Osteoblast (primary cell): ENCODE measurements at places on chromosomes 7 and 10. TPM values are rescaled to one million over a fixed set of nuclear protein-coding genes. Genes with fewer than 3 reads are reported as not detected.

The HHEX gene
- total RNA-seq = 0.36 and 0.59 TPM in 2 replicates

The ANKRD30A gene
- total RNA-seq = not detected in 2 replicates

The PTF1A gene
- not detected in 2 replicates for total RNA-seq

The NUTM2B gene
- 0.72 and 0.88 TPM in 2 replicates for total RNA-seq

The ABCA13 gene
- total RNA-seq = 3.6 and 4.4 TPM in 2 replicates

The CRHR2 gene
- not detected in 2 replicates for total RNA-seq

The KCNK18 gene
- not detected in 2 replicates for total RNA-seq

The NKX1-2 gene
- not detected in 2 replicates for total RNA-seq

The DTX2 gene
- total RNA-seq = 11.5 and 14.5 TPM in 2 replicates

The ACTA2 gene
- total RNA-seq = 501 and 855 TPM in 2 replicates

GRCh38 chr10:35153716-35154115 is 27.1 kb downstream of the CREM start:
- no peak for DNase-seq

GRCh38 chr10:131915990-131916766 is 15.4 kb downstream of the PPP2R2D start:
- no peak for DNase-seq

DNA sequence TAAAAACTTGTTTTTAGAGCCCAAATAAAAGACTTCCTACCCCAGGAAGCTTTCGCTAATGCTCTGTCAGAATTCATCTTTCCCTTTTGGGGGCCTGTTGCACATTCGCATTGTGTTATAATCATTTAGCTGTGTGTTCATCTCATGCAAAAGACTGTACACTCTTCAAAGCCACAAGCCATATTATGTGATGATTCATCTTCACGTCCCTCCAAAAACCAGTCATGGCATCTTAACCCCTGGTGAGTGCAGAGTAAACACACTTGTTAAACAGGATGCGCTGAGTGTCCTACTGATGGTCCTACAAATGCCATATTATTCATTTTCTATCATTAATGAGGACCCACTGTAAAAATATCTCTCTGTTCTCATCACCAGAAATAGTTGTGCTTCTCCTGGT is 235.4 kb downstream of the KIAA1217 start:
- DNase-seq = no peak

- DNase-seq = no peak
Measured at GRCh38 chr10:84945791-84946190, 617.4 kb downstream of the CCSER2 start.

DNA sequence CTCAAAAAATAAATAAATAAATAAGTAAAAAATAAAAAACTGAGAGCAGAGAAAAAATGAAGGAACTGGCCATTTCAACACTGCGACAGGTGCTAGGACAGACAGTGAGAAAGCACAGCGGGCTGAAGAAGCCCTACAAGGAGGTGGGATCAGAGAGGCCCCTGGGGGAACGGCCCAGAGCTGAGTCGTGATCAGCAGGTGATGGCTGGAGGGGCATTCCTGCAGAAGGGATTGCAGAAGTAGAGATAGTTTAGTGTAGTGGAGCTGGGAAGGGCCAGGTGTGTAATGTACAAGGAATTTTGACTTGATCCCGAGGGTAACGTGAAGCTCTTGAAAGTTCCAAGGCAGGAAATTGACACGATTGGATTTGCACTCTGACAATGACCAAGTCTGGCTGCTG is 112.1 kb downstream of the CUL2 start:
- DNase-seq = no peak

- no peak for DNase-seq
Measured at GRCh38 chr7:143043391-143043790, 8.8 kb upstream of the OR6V1 start.

DNA sequence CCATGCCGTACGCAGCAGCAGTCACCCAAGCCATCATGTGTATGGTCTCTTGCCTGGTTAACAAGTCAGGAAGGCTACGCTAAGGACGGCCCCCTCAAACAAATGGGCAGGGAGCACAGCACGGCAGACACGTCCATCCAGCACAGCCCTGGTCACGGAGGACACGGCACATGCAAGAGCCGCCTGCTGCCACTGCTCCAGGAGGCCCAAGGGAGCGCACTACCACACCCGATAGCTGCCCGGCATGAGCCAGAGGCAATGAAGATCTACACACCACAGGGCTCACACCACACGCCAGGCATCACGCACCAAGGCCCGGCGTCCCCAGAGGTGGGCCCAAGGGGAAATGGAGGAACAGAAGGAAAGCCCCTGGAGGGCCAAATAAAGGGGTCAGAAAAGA is 134.2 kb downstream of the MAD1L1 start:
- DNase-seq = no peak

- DNase-seq = peak; percentile 98
Measured at GRCh38 chr10:97584060-97584797, at the start of gene HOGA1. Gene HOGA1 (plus strand): TSS chr10:97584389. CDS start chr10:97584704, 315 bp downstream.

- DNase-seq = no peak
Measured at GRCh38 chr7:19989906-19990305, 216.5 kb upstream of the TMEM196 start.

DNA sequence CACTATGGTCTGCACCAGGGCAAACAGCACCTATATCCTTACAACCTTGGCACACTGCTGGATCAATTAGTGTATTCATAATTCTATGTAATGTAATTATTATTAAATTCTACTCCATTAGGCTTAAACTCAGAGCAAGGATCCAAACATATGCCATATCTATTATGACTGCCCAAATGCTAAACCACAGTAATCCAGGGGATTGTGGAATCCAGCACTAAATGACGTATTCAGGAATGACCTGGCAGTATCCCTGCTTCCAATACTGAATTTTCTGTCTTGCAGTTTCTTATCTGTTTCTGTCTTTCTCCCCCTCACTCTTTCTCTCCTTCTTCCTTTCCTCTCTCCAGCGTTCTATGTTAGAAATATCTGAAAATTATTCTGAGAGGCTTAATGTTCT is 16.5 kb upstream of the UBE2D1 start:
- DNase-seq = no peak

DNA sequence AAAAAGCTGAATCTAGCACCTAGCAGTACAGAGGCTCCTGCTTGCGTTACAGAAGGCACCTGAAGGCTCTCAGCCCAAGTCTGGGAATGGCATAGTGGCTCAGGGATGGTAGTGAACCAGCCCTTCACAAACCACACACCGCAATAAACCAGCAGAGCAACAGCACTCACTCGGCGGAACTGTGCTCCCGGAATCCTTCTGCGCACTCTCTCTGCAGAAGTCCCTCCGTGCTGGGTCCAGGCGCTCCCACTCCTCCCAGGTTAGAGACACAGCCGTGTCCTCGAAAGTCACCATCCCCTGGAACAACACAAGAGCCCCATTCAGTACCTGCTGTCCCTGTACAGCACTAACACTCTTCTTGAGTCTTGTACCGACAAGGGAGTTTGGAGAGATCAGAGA is 1.5 kb downstream of the ZNF394 start:
- peak; percentile 49 for DNase-seq

DNA sequence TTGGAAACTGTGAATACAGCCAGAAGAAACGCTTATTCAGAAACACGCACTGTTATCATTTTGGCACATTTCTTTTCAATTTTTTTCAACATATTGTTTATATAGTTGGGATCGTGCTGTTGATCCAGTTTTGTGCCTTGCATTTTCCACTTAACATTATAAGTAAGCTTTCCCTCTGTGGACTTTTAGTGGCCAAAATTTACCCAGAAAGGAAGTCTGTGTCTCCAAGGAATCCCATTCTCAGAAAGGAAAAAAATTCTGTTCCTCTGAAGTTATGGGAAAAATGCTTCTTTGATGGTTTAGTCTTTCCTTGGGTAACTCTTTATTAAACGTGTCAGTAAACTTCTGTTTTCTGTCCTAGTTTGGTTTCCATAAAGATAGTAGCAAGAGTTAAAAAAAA is 280.0 kb downstream of the REEP3 start:
- DNase-seq = no peak

DNA sequence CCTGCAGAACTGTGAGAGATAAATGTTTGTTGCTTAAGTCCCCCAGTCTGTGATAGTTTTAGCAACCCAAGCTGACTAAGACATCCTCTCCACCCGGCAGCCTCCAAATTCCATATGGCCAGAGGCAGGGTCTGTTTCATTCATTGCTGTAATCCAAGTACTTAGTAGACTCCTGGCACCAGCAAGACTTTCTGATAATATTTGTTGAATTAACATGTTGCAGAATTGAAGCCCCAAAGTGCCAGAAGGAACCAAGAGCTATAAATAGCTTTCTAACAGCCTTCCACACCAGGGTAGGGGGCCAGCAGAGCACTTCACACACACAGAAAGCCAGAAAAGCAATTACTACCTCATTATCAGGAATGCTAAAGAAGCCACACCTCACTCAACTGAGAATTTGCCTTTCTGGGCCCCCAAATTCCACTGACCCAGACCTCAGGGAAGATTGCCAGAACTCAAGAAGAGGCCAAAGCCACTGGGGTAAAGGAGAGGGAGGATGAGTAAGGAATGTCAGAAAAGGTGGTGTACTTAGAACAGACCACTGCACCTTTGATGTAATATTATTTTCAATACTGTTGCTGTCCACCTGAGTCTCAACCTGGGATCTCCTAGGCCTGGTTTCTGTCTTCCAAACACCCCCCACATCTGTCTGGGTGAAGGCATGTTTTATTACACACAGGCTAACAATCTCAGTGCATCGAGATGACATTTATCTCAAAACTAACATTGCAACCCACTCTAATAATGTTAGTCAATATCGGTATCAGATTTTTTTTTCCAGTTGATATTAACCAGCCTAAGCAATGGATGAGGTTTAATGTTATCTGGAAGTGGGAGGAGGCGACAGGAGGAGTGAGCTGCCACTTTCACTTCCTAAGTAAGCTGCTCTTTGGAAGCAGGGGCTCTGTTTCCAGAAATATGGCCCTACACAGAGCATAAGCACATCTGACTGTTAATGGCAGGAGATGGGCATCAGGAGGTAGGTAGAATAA is 5.5 kb downstream of the NOD1 start:
- DNase-seq = no peak

GRCh38 chr7:102236592-102237287 is 49.9 kb upstream of the SH2B2 start:
- DNase-seq = peak; percentile 98

GRCh38 chr7:117019786-117020590 is 66.7 kb downstream of the ST7 start:
- DNase-seq = peak; percentile 66

GRCh38 chr7:65907501-65908198 is 34.8 kb downstream of the VKORC1L1 start:
- peak; percentile 31 for DNase-seq

DNA sequence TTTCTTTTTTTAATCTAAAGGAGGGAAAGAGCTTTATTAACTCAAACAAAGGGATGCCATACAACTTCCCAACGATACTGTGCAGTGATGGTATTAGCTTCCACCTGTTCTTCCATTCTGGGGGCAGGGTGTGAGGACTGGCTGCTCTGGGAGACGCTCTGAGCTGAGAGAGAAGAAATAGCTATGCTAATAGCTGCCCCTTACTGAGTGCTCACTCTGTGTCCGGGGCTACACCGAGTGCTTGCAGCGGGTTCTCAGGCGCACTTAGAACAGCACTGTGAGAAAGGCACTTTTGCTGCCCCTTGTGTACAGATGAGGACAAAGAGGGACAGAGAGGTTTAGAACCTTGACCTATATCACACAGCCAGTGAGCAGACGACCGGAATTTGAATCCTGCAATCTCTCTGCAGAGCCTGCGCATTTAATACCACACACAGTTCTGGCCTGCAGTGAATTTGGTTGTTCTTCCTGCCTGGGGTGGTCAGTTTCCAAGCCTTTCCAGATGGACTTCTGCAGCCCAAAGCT is 142.2 kb downstream of the PLPP4 start:
- peak; percentile 31 for DNase-seq

DNA sequence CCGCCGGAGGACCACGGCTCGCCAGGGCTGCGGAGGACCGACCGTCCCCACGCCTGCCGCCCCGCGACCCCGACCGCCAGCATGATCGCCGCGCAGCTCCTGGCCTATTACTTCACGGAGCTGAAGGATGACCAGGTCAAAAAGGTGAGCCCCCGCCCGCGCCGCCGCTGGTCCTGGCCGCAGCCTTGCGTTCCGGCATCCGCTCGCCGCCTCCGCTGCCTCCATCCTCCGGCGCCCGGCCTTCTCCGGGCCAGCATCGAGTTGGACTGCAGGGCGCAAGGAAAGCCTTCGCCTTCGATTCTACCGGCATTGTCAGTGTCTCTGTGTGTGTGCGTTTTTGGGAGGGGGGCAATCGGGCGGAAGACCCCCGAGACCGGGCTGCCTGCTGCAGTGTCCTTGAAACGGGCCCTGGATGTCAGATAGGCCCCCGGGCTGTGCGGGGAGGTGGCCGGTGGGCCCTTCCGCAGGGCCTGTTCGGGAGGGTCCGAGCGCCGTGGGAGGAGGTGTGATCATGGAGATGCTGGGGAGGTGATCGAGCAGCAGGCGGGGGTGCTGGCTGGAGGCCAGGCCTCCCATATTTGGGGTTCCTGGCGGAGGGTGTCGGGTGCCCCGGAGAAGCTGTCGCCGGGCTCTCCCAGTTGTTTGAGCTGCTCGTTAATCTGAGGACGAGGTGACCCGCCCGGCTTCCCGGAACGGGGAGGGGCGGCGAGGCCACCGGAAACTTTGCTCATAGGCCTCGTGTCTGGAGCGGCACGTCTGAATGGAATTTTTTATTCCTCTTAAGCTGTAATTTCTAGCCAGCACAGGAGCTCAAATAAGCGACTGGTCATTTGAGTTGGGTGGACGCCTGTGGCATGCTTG is 40.8 kb downstream of the HK1 start:
- DNase-seq = peak; percentile 97

- DNase-seq = no peak
Measured at GRCh38 chr7:23393636-23394035, 76.7 kb downstream of the IGF2BP3 start.

DNA sequence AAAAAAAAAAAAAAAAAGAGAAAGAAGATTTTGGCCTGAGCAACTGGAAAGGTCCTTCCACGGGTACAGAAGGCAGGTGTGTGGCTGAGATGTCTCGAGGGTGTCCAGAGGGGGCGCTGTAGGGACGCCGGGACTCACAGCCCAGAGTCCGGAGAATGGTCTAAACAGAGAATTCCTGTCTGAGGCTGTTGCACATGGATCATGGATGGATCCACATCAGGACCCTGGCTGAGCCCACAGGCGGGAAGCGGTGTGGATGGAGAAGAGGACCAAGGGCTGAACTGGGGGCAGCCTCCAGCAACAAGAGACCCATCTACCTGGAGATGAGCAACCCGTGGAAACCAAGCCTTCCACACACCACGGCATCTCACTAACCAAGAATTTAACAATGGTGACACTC is 55.0 kb downstream of the PKD1L1 start:
- no peak for DNase-seq

DNA sequence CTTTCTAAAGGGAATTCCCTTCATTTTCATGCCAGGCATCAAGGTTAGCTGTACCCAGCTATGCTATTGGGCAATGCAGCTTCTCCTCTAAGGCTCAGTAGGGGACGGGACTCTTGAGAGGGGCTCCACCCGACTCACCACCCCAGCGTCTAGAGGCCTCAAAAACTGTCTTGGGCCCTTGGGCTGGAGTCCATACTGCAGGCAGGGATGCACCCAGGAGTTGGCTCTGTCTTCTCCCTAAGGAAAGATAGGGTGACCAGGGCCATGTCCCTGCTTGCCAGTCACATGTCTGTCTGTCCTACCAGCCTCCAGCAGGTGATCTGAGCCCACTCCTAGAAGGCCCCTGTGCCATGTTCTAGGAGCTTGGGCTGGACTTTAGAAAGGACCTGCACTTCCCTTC is 1.2 kb downstream of the OPN4 start:
- peak; percentile 52 for DNase-seq

GRCh38 chr7:157470701-157471131 is 133.9 kb downstream of the DNAJB6 start:
- DNase-seq = peak; percentile 51

- DNase-seq = no peak
Measured at GRCh38 chr10:119575506-119575905, 21.3 kb downstream of the TIAL1 start.

GRCh38 chr7:38220452-38220851 is 42.4 kb downstream of the STARD3NL start:
- DNase-seq = no peak

GRCh38 chr10:49287689-49288340 is 11.2 kb upstream of the C10orf71 start:
- DNase-seq = no peak
